Colonic mucosa (tissue), 4 donors: ENCODE measurements at places on chromosomes 4 and X. TPM values are rescaled to one million over a fixed set of nuclear protein-coding genes. Genes with fewer than 3 reads are reported as not detected.

DNA sequence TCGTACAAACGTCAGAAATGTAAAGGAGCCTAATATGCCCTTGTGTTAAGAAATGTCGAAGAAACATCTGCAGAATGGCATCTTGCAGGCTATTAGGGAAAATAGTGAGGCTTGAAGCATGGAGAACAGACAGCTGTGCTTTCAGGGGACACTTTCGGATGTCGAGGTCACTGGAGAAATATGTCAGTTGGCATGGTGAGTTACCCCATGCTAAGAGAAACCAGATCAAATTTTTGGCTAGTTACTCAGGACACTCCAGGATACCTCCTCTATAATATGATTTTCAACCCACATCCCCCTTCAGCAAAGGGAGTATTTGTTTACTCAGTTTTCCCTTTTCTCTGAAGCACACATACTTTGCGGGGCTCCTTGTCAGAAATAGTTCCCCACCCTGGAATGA is 171.4 kb downstream of the GPC3 start:
- H3K36me3 ChIP-seq = no peaks in the 10 kb centered on the region
- no peak overlapping the region for H3K27ac ChIP-seq
- no peaks in the 10 kb centered on the region for H3K27me3 ChIP-seq
- no peak for DNase-seq
- H3K4me3 ChIP-seq = no peak overlapping the region
- H3K4me1 ChIP-seq = no peaks in the 10 kb centered on the region

- H3K4me1 ChIP-seq = no peaks in the 10 kb centered on the region
- no peaks in the 10 kb centered on the region for H3K27me3 ChIP-seq
- no peak for DNase-seq
- H3K27ac ChIP-seq = no peak overlapping the region
- H3K4me3 ChIP-seq = no peak overlapping the region
Measured at GRCh38 chrX:12871257-12871656, 4.4 kb downstream of the TLR7 start.

- no peaks in the 10 kb centered on the region for H3K36me3 ChIP-seq
- no peak overlapping the region for H3K4me3 ChIP-seq
- H3K27me3 ChIP-seq = peaks cover 3% of the 10 kb centered on the region
- DNase-seq = no peak
- no peaks in the 10 kb centered on the region for H3K4me1 ChIP-seq
- no peak overlapping the region for H3K27ac ChIP-seq
Measured at GRCh38 chrX:110401135-110401534, 42.5 kb downstream of the RTL9 start.

DNA sequence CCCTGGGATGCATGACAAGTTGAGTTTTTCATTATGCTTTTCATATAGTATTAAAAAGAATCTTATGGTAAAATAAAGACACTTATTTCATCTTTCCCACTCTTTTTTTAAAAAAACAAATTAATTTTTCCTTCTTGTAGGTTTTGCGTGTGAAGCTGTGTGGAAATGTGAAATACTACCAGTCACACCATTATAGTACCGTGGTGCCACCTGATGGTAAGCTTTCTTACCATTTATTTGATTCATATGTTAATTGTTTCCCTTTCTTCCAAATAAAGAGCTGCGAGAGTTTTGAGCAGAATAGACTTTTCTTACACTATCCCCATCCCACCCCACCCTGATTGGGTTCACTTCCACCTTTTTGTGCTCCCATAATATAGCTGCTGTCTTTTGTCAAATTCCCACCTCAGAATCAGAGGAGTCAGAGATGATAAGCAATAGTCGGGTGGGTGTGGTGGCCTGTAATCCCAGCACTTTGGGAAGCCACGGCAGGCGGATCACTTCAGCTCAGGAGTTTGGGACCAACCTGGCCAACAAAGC is 44.3 kb downstream of the CASP6 start:
- H3K27ac ChIP-seq = no peak overlapping the region
- DNase-seq = no peak
- H3K36me3 ChIP-seq = no peaks in the 10 kb centered on the region

- H3K4me3 ChIP-seq = no peak overlapping the region
- no peaks in the 10 kb centered on the region for H3K36me3 ChIP-seq
- no peaks in the 10 kb centered on the region for H3K27me3 ChIP-seq
Measured at GRCh38 chrX:106457802-106458201, 154.0 kb upstream of the RADX start.

The PNMA3 gene
- total RNA-seq = 0.21 TPM

The CXorf65 gene
- not detected for total RNA-seq
